ENCODE measurements at places on chromosomes 16 and 17.

- DNase-seq = no peak
Observed at GRCh38 chr17:69552986-69553667, 138.6 kb downstream of the MAP2K6 start.

DNA sequence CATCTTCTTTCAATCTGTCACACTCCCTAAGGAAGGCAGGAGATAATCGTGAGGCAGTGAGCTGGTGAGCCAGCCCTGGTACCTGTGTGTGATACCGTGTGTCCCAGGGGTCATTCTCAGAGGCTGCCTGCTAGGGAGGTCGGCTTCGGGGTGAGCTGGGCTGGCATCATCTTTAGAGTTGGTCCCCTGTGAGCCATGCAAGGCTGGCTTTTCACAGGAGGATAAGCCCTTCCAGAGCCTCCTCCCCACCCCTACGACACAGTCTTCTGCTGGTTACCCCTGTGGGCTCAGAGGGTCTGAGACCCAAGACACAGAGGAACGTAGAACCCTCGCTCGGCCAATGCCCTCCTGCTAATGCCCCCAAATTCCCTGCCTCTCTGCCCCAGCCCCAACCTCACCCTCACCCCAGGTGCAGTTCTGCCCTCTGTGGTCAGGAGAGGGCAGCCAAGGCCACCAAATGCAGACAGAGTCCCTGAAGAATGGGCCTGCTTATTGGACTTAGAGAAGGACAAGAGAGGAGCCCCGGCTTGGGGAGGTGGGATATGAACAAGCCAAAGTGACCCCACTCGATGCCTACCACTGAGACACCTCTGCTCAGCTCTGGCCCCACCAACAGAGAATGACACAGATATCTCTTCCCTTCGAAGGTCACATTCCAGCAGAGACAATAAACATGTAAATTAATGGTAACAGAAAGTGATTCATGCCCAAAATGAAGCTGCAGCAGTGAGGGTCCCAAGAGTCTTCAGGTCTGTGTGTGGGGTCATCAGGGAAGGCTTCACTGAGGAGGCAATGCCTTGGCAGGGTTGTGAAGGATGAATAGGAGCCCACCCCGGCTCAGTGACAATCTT, 80.8 kb upstream of the CCL1 start:
- DNase-seq = no peak

- DNase-seq = no peak
Observed at GRCh38 chr17:7249830-7250229, 1.7 kb downstream of the CTDNEP1 start.

DNA sequence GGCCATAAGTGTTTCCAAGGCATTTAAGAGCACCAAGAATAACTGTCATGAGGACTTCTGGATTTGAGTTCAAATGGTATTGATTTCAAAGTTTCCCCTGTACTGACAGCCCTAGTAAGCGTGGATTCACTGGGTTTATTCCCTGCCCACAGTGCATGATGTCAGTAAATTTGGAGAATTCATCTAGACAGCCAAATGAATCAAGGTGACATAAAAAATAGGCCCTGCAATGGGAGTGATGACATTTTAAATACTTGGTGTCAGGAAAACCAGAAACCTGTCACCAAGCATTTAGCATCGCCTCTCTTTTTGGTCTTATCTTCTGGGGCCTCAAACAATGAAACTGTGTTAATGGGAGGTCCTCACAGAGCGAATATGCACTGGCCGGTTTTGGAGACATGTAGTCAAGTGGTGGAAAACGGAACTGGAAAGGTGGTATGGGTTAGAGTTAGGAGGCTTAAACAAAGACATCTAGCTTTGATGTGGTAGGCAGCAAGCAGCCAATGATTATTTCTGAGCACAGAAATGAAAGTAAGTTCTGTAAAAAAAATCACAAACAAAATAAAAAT, 29.1 kb downstream of the COG4 start:
- DNase-seq = no peak

DNA sequence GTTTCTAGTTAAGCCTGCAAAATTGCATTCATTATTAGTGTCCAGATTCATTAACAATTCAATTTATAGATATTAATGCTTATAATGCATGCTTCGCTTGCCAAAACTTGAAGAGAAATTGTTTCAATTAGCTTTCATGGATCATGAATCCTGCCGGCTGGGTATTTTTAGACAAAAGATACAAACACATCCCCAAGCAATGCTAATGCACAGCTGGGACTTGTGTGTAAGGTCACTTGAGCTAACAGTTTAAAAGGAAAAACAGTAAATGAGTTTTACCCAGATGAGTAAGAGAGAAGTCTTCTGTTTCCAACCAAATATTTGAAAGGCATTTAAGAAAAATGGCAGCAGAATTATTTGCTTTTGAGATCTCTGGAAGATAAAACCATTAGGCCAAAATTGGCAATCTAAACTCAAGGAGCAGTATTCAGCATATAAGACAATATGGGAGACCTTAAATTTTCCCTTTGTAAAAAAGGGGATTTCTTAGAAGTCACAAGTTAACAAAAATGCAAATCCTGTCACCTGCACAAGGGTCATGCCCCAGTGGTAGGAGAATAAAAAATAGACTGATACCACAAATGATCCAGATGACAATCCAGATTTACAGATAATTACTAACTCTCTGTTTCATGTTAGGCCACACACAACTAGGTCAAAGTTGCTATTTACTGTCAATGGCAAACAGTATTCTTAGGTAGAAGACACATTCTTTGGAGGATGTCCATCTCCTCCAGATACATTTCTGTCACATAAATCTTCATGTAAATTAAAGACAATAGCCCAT, 418.4 kb upstream of the PMFBP1 start:
- DNase-seq = no peak

DNA sequence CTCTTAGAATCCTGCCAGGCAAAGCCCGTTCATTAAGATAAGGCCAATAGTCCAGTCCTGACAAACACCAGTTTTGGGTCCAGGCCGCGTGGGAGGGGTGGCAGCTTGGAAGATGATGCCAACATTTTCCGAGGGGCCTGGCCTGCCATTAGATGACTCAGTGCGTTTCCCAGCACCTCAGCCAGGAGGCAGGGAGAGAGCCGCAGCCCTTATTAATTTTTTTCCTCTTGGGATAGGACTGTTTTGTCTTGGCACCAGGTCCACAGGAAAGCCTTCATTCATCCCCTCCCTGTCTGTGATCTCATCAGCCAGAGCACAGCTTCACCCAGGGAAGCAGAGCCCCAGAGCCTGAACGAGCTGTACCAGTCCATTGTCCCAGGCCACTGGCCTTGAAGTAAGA, 4.7 kb upstream of the NDEL1 start:
- DNase-seq = no peak

DNA sequence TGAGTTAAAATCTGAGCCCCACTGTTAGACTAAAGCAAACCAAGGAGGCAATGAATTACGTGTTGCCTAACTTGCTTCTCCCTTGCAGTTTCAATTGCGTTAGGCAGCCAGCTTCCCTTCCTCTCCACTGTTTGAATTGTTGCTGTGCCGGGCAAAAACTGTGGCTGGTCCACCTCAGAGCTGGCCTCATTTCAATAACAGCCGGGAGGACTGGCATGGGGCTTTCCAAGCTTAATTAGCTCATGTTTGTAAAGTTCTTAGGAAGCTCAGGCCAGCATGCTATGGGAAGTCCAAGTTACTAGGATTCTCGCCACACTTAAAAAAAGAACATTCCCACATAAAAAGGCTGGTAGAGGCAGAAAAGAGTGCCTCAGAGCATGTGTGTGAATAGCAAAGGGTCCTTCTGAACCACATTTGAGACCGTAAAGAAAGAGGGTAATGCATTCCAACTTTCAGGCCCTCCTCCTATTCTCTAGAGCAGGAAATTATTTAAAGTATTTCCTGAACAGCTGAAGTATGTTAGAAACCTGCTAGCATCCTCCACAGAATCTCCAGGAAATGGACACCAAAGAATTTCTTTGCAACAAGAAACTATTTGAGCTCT, 79.0 kb upstream of the SMURF2 start:
- no peak for DNase-seq

DNA sequence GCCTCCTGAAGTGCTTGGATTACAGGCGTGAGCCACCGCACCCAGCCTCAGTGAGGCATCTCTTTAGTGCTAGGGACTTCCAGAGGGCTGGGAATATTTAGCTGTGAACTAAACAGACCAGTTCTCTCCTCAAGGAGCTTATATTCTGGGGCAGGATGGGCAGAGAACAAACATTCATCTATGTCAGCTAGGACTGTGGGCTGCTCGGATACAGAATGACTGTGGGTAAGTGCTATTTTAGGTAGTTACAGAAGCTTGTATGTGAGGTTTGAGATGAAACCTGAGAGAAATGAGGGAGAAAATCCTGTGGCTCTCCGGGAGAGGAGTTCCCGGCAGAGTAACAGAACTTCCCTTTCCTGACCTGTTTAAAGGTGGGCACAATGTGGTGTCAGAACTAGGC, 6.2 kb upstream of the INPP5K start:
- no peak for DNase-seq
